ENCODE measurements at places on chromosomes 1 and 21.

DNA sequence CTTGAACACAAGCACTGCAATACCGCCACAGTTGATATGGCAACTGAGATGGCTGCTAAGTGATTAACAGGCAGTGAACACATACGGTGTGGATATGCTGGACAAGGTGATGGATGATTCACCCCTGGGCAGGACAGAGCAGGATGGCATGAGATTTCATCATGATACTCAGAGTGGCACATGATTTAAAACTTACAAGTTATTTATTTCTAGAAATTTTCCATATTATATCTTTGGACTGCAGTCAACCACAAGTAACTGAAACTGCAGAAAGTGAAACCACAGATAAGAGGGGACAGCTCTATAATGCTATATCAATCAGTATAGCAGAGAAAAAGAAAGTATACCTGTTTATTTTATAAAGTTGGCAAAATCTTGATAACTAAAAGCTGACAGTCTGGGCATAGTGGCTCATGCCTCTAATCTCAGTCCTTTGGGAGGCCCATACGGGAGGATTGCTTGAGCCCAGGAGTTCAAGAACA, 47.9 kb downstream of the PHACTR4 start:
- no peak for DNase-seq

DNA sequence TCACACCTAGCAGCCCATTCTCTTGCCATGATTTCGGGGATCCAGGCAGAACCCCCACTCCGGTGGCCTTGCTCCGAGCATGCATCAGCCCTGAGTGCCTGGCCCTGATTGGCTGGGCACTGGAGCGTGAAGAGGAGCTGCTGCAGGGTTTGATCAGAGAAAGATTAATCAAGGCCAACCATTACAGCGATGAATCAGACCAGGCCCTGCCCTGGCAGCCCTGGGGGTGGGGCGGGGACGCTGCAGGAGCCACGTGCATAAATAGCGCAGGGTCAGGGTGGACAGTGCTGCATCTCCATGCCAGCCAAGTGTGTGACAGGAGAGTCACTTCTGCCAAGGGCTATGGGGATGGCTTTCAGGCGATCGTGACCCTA, 3.4 kb upstream of the FAM131C start:
- DNase-seq = no peak

GRCh38 chr1:17665054-17665453, 90.1 kb upstream of the ACTL8 start:
- no peak for DNase-seq

- DNase-seq = no peak
Measured at GRCh38 chr21:44291936-44292811, 6.5 kb downstream of the AIRE start.

DNA sequence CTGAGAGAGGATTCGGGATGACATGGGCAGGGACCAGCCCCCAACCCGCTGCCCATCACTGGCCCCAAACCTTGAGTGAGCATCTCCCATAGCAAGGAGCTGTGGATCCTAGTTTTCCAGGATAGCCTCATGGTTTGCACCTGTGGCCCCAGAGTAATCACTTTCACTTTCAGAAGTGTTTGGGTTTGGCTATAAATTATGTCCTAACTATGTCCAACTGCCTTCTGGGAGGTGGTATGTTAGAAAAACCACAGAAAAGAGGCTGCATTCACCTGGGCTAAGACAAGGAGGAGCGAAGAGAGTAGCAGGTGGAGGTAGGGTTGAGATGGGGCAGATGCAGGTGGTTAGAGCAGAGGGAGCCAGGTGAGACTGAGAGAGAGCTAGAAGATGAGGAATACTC, 19.4 kb upstream of the CLIC6 start:
- DNase-seq = no peak

DNA sequence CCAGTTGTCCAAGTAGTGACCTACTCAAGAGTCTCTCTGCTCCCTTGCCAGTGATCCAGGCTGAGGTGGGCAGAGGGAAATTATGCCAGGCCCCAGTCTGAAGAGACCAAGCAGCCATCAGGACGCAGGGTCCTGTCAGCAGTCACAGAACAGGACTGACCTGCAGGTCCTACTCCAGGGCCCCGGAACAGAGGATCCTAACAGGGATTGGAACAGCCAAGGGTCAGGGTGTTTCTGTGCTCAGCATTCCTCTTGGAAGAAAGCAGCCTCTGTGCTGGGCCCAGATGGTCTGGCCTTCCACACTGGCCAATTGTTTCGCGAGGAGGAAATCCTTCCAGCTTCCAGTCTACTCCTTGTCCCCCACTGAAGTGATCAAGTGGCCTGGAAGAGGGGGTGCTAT, 41.6 kb upstream of the USP1 start:
- DNase-seq = peak; percentile 96

GRCh38 chr21:17794518-17795145, 24.5 kb downstream of the C21orf91 start:
- DNase-seq = no peak

DNA sequence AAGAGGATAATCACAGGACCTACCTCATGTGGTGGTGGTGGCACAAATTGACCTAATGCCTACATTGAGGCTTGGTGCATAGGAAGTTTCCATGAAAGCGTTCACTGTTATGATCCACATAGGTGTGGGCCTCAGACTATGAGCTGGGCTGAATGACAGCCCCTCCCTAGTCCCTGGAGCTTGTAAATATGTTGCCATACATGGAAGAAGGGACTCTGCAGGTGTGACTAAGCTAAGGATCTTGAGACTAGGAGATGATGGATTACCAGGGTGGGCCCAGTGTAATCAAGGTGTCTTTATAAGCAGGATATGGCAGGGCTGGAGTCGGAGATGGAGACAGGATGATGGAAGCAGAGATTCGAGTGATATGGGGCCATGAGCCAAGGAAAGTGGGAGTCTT, 31.0 kb upstream of the KCNE1 start:
- no peak for DNase-seq

DNA sequence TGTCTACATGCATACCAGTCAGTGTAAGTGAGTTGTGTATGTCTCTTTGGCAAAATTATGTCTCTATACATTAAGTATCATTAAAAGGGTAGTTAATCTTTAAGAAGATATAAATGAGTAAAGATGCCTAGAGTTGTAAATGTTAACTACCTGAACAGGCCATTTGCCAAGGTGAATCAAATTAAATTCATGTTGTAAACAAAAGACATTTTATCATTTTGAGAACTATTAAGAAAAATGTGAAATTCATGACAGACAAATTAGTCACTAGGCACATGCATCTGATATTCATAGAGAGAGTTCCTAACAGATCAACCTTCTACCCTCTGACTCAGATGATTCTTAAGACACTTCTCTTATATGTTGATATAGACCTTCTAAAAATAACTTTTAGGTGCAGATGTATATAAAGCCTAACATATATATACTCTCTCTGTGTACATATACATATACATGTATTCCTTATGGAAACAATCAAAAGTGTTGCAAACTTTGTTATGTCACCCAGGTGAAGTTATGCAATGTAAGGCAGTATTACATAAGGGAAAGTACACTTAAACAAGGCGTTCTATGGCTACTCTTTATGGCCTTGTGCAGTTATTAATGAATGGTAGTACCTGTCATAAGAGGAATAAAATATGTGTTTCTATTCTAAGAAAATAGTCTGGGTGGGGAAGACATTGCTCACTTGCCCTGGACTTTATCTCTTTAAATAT, at the start of gene TMPRSS15:
Gene TMPRSS15 (minus strand): TSS at position 51 of the 716 bp plus-strand sequence. CDS start 163 bp downstream, outside the sequence.
- DNase-seq = no peak

- DNase-seq = peak; percentile 12
Measured at GRCh38 chr1:15712168-15712567, 23.9 kb upstream of the SLC25A34 start.

- DNase-seq = peak; percentile 95
Measured at GRCh38 chr1:201539561-201540431, 869 bp downstream of the NAV1 start.

GRCh38 chr1:231310391-231310934, 27.2 kb downstream of the EXOC8 start:
- no peak for DNase-seq

- DNase-seq = peak; percentile 63
Measured at GRCh38 chr1:224497714-224498573, 63.3 kb upstream of the WDR26 start.

GRCh38 chr1:211653959-211654496, 21.4 kb downstream of the NEK2 start:
- no peak for DNase-seq

- peak; percentile 1 for DNase-seq
Measured at GRCh38 chr1:226308166-226308722, 720 bp downstream of the LIN9 start.

- DNase-seq = no peak
Measured at GRCh38 chr21:30028537-30028936, 88.7 kb upstream of the GRIK1 start.

DNA sequence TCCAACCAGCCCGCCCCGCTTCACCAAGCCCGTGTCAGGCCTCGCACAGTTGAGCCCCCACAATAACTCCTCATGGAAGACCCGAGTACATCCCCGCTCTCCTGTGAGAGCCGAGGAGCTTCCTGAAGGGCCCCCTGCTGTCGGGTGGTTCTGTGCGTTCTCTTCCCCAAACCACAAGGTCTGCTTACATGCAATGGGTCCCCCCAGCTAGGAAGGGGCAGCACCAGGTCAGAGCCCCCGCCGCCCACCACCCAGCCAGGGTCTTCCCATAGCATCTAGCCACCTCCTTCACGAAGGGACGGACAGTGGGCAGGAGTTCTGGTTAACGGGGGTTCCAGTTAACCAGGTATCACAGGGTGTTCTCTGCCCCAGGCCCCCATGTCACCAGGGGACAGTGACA, 51.5 kb downstream of the GLIS1 start:
- DNase-seq = no peak

DNA sequence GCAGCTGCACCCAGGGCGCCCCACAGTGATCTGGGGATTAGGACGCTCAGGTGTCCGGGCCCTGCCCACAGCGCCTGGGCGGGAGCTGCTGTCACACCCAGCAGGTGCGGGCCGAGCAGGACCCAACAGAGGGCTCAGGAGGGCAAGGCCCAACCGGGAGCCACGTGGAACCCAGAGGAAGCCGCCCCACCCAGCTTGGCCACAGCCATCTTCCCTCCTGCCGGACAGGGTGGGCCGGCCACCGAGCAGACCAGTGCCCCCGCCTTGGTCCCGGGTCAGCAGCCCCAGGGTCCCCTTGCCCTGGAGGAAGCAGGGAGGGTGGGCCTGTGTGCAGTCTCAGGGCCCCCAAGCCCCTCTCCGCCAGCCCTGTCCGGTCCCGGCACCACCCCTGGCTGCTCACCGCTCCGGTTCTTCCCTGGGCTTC, 6.3 kb upstream of the TTLL10 start:
- DNase-seq = no peak

DNA sequence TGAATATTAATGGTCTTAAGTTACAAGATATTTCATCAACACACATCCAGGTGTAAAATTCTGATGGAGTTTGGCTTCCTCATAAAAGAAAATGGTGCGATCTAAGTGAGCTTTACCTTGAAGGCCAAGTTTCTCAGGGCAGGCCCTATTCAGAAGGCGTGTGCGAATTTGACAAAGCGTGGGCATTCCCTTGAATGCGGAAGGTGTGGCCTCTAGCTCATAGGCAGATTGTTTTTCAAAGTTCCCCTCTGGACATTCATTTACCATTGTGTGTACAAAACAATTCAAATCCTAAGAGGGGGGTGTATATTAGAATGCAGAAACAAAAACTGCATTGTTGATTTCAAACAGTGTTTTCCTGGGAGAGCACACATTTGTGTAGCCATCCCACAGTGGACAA, 411.9 kb upstream of the PKN2 start:
- peak; percentile 28 for DNase-seq

DNA sequence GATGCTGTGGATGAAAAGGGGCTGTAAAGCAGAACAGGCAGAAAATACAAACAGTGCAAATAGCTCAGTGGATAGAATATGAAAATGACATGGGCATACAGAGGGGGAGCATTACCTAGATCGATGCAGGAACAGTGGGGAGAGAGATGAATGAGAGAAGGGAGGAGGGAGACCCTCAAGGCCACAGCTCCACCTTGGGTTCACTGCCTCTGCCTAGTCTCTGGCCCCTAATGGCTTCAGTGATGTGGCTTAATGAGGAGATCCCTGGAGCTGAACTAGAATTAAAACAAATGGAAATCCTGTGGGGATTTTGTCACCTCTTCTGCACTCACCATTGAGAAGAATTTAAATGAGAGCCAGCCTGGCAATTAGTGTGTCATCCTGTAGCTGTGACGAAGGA, 165.0 kb downstream of the TNR start:
- no peak for DNase-seq

DNA sequence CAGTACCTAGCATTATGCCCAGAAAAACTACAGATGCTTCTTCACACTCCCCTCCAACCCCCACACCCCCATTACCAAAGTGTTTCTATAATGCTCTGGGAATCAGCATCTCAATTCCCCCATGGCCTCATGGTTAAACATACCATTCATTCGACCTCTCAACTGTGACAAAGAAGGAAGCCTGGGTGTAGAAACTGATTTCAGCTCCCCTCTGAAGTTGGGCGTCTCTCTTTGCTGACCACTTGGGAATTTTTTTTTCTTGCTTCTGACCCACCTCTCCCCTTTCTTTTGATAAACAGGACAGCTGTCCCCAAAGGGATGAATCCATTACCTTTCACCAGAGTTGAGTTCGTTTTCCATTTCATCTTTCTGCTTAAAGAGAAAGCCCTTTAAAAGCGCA, 116.4 kb upstream of the HOOK1 start:
- DNase-seq = no peak

GRCh38 chr21:37001441-37001840, 5.1 kb upstream of the RIPPLY3 start:
- no peak for DNase-seq

- no peak for DNase-seq
Measured at GRCh38 chr1:221032637-221033280, 153.5 kb downstream of the HLX start.

- no peak for DNase-seq
Measured at GRCh38 chr1:181998858-181999257, 62.7 kb downstream of the ZNF648 start.

- DNase-seq = no peak
Measured at GRCh38 chr1:160706526-160707235, 4.9 kb downstream of the CD48 start.

DNA sequence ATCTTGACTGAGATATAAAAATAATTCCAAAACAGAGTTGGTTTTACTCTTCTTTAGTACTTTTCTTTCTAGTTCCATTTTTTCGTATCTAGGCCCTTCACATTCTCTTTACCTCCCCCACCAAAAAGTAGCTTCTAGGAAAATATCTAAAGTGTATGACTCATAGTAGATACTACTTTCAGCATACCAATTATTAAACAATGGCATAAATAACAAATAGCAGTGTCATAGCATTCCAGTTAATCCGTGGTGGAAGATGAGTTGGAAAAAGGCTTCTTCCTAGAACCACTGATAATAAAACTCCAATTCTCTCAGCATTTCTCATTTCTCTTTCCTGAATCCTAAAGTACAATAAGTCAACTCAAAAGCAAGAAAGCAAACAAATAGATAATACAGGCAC, 859.0 kb upstream of the B3GALT2 start:
- DNase-seq = no peak

All from pons (tissue), 1 donor.